ENCODE measurements at places on chromosomes 12 and 14.

- no peak for DNase-seq
Observed at GRCh38 chr12:22312336-22312735, 22.2 kb downstream of the ST8SIA1 start.

DNA sequence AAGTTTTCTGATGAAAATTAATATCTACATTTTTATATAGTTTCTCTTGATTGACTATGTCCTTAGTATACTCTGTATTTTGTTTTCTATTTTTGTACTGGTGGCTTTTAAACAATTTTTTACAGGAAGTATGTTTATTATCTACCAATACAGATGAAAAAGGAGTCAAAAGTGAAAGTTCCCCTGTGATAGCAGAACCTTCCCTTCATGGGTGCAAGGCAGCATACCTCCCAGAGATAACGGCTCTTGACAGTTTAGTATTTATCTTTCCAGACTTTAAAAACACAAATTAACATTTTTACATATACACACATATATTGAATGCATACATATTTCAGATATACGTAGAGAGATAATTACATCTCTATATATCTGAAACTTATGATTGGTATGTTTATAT lies 17.1 kb upstream of the FAM234B start:
- DNase-seq = no peak

GRCh38 chr14:68853749-68854148 lies 60.9 kb upstream of the ZFP36L1 start:
- DNase-seq = no peak

DNA sequence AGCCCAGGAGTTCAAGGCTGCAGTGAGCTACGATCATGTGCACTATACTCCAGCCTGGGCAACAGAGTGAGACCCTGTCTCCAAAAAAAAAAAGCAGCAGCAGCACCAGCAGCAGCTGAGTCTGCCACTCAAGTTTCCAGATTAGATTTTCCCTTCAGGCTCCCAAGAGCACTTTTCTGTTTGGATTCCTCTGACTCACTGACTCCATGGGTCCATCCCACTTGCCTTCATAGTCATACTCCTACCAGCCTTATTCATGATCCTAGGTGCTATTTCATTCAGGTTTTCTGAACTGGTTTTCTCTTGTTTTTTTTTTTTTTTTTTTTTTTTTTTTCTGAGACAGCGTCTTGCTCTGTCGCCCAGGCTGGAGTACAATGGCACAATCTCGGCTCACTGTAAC lies 6.8 kb upstream of the TWF1 start:
- no peak for DNase-seq

GRCh38 chr14:81028461-81028860 lies 73.0 kb downstream of the TSHR start:
- no peak for DNase-seq

DNA sequence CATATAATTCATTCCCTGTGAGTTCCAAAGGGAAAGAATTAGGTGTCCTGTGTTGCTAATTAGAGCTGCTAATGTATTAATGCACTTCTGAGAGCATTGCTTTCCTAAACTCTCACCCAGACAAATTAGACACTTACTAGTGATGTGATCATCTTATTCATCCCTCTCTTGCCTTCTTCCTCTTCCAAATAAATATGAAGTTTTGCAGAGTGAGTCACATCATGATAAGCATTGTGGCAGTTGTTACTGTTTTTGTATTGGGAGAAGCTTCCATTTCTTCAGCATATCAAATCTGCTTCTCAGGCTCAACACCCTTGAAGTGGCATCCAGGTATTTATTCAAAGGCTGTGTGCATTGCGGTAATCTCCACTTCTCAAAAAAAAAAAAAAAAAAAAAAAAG lies 37.3 kb upstream of the E2F7 start:
- no peak for DNase-seq

- DNase-seq = no peak
Observed at GRCh38 chr12:51419425-51420193, 5.0 kb upstream of the SLC4A8 start.

DNA sequence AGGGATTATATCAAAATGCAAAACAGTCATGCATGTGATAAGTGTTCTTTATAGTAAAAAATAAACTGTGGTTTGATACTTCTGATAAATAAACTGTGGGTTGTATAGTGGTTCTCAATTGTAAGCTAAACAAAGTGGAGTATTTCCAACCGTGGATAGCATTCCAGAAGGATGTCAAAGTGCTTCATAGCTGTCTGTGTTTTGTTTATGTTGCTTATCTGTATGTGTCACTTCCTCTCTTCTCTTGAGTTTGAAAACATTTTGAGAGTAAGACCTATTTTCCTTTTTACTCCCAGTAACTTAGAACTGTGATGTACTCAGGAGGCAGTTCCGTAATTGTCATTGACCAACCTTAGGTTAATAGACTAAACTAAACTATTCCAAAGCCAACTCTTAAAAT lies 415.8 kb downstream of the TMTC2 start:
- DNase-seq = no peak

DNA sequence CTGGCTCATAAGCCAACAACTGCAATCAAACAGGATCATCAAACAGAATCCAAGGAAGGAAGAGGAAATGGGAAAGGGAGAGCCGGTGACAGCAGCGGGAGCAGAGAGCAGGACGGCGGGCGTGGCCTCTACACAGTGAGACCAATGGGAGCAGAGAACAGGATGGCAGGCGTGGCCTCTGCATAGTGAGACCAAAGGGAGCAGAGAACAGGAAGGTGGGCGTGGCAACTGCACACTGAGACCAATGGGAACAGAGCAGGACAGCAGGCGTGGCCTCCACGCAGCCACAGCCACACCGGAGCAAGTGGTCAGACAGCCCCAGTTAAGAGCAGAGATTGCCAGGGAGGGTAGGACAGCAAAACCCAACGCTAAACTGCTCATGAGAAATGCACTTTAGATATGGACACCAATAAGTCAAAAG lies 16.4 kb downstream of the LRCOL1 start:
- peak; percentile 14 for DNase-seq

DNA sequence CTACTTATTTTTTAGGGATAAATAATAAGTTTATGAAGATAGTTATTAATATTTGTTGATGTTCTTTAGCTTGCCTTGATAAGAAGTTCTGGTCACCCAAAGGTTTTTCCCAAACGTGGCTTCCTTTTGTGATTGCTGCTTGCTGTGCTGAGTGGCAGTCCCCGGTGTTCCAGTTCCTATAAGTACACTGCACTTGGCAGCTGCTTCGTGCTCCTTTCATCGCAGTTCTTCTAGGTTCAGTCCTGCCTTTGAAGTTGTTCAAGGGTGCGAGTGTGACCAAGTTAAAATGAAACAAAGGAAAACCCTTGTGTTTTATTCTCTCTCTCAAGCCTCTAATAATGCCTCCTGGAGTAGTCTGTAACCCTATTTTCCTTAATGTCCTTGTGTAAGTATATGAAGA lies 128.5 kb upstream of the ATF1 start:
- no peak for DNase-seq

DNA sequence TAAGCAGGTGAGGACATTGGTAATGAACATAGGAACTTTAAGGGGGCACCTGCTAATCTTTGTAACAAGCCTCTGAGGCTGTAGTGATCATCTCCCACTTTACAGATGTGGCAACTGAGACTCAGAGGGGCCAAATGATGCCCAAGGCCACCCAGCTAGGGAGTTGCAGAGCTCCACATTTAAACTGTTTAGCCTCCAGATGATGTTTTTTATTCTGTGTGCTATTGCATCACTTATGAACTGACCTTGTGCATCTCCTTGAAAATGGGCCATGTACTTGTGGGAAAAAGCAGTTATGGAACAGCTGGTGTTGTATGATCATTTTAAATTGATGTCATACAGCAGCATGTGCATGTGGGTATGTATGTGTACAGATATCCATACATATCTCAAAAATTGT lies 41.4 kb downstream of the TPCN1 start:
- DNase-seq = no peak

DNA sequence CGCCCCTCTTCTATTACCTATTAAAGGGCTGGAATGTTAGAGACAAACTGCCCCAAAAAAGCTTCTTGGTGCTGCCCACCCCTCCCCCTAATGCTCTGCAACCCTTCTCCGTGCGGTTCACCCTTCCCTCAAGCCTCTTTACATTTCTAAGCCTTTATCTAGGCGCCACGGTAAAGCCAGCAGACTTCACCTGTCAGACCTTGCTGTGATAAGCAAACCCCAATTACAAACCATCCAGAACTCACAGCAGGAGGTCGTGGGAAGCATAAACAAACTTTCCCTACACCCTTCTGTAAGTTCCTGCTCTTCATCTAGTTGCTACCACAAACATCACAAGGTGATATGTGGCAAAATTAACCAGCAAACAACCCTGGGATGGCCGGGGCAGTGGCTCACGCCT lies 56.8 kb downstream of the MOK start:
- no peak for DNase-seq

- no peak for DNase-seq
Observed at GRCh38 chr12:6182279-6182898, 17.8 kb upstream of the CD9 start.

DNA sequence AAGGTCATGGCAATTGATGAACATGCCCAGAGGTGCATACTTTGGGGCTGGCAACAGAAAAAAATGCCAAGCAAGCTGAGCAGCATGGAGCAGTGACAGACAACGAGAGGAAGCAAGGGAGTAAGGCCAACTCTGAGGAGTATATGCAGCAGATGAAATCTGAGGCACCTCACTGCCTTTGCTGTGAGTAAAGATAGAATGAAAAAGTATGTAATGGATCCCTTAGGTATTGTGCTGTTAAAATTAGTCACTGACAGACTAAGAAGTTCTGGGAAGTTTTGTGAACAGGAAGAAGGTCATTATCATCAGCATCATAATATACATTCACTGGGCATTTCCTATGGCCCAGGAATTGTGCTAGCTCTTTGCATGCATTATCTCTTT lies 269.9 kb downstream of the DUSP6 start:
- DNase-seq = no peak

- peak; percentile 42 for DNase-seq
Observed at GRCh38 chr14:20469890-20470602, 840 bp downstream of the PNP start.

- peak; percentile 92 for DNase-seq
Observed at GRCh38 chr14:91573894-91574837, 64.1 kb upstream of the PPP4R3A start.

DNA sequence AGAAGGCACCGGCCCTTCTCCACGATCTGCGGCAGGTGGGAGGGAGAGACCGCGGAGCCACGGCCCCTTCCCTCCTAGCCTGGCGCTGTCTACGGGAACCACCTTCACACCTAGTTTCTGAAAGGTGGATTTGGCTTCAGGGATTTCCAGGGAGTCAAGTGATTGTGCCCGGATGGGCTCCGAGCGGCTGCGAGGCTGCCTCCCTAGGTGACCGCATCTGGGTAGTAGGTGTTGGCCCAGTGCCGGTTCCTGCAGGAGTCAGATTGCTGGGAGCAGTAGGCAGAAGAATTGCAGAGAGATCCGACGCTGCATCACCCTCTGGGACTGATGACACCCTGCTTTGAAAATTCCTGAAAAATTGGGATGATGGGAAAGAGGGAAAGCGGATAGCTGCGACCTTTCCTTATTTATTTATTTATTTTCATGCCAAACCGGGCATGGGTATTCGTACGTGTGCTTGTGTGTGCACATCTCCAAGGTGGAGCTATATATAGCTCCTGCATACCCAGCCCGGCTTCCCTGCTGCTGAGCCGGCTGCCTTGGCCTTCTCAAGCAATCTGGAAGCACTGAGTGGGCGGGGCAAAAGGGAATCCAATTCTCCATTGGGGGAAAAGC lies 1.1 kb downstream of the CNTN1 start:
- no peak for DNase-seq

DNA sequence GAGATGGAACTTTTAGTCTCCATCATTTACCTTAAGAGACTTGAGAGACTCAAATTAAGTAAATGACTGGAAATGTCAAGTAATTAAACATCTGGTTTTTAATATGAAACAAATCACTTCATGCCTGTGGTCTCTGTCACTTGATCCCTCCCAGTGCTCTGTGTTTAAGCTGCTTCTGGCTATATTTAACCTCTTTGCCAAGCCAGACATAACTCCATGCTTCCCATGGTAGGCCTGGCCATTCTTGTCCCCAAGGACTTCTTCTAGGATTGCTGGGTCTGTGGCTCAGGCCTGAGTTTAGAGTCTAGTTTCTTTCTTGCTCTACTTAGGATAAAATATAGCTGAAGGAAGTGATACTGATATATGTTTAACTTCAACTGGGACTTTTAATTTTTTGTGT lies 1013.6 kb downstream of the FLRT2 start:
- DNase-seq = no peak

GRCh38 chr14:31560759-31561154 lies 447 bp upstream of the NUBPL start:
- DNase-seq = no peak

DNA sequence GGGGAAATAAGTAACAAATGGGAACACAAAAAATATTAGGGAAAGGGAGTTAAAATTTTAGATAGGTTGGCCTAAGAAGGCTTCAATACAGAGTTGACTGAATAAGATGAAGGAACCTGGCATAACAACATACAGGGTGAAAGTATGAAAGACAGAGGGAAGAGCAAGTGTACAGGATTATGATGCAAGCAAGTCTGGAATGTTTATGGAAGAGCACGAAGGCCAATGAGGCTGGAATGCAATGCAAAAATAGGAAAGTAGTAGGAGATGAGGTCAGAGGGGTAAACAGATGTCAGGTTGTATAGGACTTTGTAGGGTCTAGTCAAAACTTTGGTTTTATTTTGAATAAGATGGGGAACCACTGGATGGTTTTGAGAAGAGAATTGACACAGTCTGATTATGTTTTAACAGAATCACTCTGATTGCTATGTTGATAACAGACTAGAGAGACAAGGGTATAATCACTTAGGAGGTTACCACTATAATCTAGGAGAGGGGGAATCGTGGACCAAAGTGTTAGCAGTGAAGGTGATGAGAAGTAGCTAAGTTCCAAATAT lies 96.8 kb downstream of the OSBPL8 start:
- no peak for DNase-seq

- DNase-seq = no peak
Observed at GRCh38 chr14:88985654-88986053, 161.2 kb downstream of the TTC8 start.

GRCh38 chr12:109577311-109577710 lies 3.7 kb downstream of the MVK start:
- no peak for DNase-seq

DNA sequence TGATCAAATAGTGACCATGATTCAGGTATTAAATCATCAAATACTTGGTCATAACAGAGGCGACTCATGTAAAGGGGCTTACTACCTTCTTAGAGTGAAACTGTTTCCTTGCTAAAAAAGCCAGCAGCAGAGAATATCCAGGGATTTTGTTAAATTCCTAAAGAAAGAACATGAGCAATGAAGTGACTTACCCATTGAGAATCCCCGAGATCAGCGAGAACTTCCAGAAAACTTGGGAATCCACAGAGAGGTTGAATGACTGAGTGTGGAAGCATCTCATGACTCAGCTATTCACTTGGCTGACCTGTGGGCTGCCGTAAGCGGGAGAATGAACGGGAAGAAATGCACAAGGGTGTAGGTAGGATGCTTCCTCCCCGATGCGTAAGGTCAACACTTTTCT lies 85.3 kb upstream of the KCNA1 start:
- no peak for DNase-seq

GRCh38 chr14:25520821-25521220 lies 470.9 kb upstream of the STXBP6 start:
- DNase-seq = no peak

GRCh38 chr12:49298160-49298559 lies 3.2 kb downstream of the PRPH start:
- no peak for DNase-seq

GRCh38 chr12:122976648-122976975 lies 1.6 kb downstream of the OGFOD2 start:
- peak; percentile 16 for DNase-seq

GRCh38 chr12:132723015-132723763 lies 12.5 kb downstream of the PGAM5 start:
- no peak for DNase-seq

Data from activated CD8-positive, alpha-beta memory T cell treated with anti-CD3 and anti-CD28 coated beads, Interleukin-2, amount 50 U/mL, for 4 hours (primary cell).